ENCODE measurements at places on chromosomes 7 and 10. TPM values are rescaled to one million over a fixed set of nuclear protein-coding genes. Genes with fewer than 3 reads are reported as not detected.

DNA sequence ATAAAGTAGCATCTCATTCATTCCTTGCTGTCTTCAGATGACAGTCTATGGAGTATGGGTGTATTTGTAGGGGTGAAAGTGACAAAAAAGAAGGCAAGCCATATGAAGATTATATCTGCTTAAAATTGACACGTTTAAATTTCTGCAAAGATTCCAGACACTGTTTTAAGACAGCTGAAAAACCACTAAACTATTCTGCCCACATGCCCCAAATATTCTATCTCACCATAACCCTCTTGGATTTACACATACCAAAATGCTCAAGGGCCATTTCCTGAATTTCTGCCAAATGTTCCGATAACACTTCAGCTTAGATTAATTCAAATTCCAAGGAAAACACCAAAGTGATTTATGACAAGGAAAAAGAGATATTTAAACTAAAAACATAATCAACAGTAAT is 99.9 kb upstream of the IL6 start:
- DNase-seq: no peak
- peaks cover 9% of the 10 kb centered on the region for H3K4me1 ChIP-seq
- H3K36me3 ChIP-seq: no peaks in the 10 kb centered on the region
- no peaks in the 10 kb centered on the region for H3K27me3 ChIP-seq
- no peak overlapping the region for H3K4me3 ChIP-seq

- no peaks in the 10 kb centered on the region for H3K27me3 ChIP-seq
- no peaks in the 10 kb centered on the region for H3K36me3 ChIP-seq
- no peak overlapping the region for H3K27ac ChIP-seq
- peak; percentile 45 for DNase-seq
- H3K4me1 ChIP-seq: no peaks in the 10 kb centered on the region
These were observed 169.6 kb downstream of the ELFN1 start for GRCh38 chr7:1839701-1840100.

GRCh38 chr7:255721-256361 is 34.1 kb upstream of the FOXL3 start:
- peaks cover 83% of the 10 kb centered on the region for H3K36me3 ChIP-seq
- no peaks in the 10 kb centered on the region for H3K27me3 ChIP-seq
- no peak overlapping the region for H3K4me3 ChIP-seq
- no peaks in the 10 kb centered on the region for H3K4me1 ChIP-seq
- H3K27ac ChIP-seq: no peak overlapping the region

DRGX gene
- total RNA-seq: not detected

DNA sequence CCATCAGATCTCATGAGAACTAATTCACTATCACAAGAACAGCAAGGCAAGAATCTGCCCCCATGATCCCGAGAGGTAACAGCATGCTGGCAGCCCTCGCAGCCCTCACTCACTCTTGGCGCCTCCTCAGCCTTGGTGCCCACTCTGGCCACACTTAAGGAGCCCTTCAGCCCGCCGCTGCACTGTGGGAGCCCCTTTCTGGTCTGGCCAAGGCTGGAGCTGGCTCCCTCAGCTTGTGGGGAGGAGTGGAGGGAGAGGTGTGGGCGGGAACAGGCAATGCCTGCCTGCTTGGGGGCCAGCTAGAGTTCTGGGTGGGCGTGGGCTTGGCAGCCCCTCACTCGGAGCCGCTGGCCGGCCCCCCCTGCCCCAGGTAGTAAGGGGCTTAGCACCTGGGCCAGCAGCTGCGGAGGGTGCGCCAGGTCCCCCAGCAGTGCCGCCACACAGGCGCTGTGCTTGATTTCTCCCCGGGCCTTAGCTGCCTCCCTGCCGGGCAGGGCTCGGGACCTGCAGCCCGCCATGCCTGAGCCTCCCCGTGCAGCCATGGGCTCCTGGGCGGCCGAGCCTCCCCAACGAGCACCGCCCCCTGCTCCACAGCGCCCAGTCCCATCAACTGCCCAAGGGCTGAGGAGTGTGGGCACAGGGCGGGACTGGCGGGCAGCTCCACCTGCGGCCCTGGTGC is 24.0 kb upstream of the ZNF438 start:
- no peaks in the 10 kb centered on the region for H3K36me3 ChIP-seq
- no peak overlapping the region for H3K27ac ChIP-seq
- H3K4me3 ChIP-seq: no peak overlapping the region
- H3K27me3 ChIP-seq: no peaks in the 10 kb centered on the region

DNA sequence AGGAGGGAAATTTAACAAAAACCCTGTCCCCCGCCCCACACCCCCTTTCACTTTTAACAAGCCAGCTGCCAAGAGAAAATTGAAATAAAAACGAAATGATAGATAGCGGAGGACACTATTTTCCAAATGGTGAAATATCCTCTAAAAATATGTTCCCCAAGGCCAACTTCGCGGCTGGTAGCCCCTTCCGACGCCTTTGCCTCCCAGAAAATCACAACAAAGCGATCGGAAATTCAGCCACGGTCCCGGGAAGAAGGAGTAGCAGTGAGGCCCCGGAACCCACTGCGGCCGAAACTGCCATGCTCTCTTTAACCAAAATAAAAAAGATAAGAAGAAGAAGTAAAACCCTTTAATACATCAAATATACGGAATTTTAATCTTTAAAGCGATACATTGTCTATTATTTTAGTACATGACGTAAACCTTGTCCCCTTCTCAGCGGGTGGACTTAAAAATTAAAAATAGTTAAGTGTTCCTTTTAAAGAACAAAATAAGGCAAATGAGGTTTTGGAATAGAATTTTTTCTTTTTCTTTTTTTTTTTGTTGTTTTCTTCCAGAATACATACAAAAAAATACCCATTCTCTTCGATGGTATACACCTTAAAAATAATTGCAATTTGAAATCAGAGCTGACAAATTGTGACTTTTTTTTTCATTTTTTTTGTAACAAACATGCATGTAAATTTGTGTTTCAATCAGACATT is 3.9 kb downstream of the ZNF503 start:
- peak overlapping the region; percentile 97 for H3K27ac ChIP-seq
- peak overlapping the region; percentile 93 for H3K4me3 ChIP-seq
- peaks cover 16% of the 10 kb centered on the region for H3K36me3 ChIP-seq
- H3K4me1 ChIP-seq: peaks cover 29% of the 10 kb centered on the region
- DNase-seq: no peak
- H3K27me3 ChIP-seq: peaks cover 13% of the 10 kb centered on the region

DNA sequence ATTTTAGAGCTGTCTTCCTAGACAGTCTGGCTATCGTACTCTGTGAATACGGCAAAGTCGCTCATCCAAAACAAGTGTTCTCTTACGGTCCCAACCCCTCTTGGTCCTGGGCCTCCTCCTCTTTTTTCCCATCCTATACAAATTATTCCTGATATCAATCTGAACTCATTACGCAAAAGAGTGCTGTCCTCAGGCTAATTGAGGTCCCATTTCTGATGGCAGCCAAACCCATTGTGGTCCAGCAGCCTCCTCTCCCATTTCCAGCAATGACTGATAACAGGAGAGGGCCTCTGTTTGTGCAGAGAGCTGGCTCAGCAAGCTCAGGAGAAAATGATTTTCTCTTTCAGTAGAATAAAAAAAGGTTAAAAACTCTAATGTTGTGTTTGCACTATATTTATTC is 203.4 kb upstream of the GHITM start:
- H3K27ac ChIP-seq: no peak overlapping the region
- H3K4me1 ChIP-seq: no peaks in the 10 kb centered on the region
- no peak overlapping the region for H3K4me3 ChIP-seq
- H3K36me3 ChIP-seq: no peaks in the 10 kb centered on the region
- no peaks in the 10 kb centered on the region for H3K27me3 ChIP-seq

DNA sequence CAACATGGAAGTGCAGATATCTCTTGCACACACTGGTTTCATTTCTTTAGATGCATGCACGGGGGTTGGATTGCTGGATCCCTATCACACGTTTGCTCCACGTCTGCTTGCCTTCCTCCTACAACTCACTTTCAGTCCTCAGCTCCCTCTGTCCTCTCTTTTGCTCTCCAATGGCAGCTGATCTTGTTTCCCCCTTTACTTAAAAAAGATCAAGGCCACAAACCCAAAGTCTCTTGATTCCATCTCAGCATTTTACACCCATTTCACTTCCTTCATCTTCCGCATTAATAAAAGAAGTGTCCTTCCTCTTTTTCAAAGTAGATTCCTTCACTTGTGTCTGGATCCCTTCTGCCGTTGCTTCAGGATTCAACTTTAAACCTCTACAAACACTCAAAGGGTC is 245.2 kb downstream of the DOCK4 start:
- H3K27ac ChIP-seq: no peak overlapping the region
- peaks cover 32% of the 10 kb centered on the region for H3K4me1 ChIP-seq
- no peak overlapping the region for H3K4me3 ChIP-seq
- H3K27me3 ChIP-seq: no peaks in the 10 kb centered on the region
- no peak for DNase-seq

DNA sequence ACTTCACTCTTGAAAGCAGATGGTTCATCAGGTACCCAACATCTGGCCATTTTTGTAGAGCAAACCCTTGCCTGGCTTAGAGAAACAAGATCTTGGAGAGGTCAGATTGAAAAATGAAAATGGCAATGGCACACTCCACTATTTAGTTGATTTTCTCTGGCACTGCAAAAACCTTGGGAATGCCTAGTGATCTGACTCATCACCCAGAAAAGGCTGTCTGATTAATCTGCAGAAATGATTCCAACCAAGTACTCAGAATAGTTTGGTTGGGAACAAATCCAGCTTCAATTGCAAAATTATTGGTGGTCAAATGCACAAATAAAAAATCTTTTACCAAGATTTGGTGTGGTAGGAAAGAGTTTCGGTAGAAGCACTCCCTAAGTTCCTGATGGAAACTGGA is 351.2 kb downstream of the PHTF2 start:
- H3K27ac ChIP-seq: no peak overlapping the region
- no peak overlapping the region for H3K4me3 ChIP-seq
- no peaks in the 10 kb centered on the region for H3K27me3 ChIP-seq
- H3K4me1 ChIP-seq: no peaks in the 10 kb centered on the region
- no peak for DNase-seq

DNA sequence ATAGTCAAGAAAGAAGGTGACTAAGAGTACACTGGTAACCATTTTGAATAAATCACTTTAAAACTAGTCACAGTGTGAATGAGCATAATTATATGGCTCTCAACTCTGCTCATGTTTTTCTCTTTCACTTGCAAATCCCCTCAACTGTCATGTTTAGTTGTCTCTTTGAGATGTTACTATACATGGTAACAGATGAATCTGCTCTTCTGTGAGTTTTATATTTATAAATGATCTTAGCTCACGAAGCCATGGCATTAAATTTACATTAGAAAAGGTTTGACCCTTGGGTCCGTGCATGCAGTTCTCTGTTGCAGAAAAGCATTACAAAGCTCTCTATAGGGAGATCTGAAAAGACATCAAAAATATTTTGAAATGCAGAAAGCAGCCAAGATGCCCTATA is 33.0 kb upstream of the LRRTM3 start:
- H3K27me3 ChIP-seq: no peaks in the 10 kb centered on the region
- no peaks in the 10 kb centered on the region for H3K36me3 ChIP-seq
- no peak overlapping the region for H3K27ac ChIP-seq
- no peaks in the 10 kb centered on the region for H3K4me1 ChIP-seq
- no peak for DNase-seq

DNA sequence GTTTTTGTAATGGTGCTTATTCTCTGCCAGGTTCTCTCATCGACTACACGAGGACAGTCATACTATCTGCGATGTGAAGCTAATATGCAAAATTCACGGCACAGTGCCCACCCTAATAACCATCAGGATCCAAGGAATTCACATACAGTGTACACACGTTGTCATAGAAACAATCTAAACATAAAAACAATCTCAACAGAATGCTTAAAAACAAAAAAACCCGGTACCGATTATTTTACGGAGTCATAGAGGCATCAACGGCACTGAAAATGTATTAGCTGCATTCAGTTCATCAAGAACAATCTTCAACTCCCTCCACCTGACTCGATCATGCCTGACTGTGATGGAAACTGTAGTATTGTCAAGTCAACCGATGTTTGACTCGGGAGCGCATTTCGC is 628 bp downstream of the MRPS33 start:
- peak overlapping the region; percentile 88 for H3K27ac ChIP-seq
- H3K4me3 ChIP-seq: peak overlapping the region; percentile 69
- DNase-seq: no peak
- no peaks in the 10 kb centered on the region for H3K27me3 ChIP-seq

DNA sequence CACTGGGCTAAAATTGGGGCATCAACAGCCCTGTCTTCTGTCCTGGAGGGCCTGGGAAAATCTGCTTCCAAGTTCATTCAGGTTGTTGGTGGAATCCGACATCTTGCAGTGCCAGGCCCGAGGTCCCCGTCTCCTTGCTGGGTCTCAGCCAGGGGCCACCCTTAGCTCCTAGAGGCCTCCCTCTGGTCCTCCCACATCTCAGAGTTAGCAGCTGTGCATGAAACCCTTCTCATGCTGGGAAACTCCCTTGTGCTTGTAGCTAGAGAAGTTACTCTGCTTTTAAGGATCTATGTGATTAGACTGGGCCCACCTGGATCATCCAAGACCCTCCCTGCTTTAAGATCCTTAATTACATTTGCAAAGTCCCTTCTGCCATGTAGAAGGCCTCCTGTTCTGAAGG is 15.3 kb downstream of the HIP1 start:
- no peaks in the 10 kb centered on the region for H3K36me3 ChIP-seq
- no peak overlapping the region for H3K27ac ChIP-seq
- no peaks in the 10 kb centered on the region for H3K27me3 ChIP-seq
- H3K4me1 ChIP-seq: peaks cover 23% of the 10 kb centered on the region

DNA sequence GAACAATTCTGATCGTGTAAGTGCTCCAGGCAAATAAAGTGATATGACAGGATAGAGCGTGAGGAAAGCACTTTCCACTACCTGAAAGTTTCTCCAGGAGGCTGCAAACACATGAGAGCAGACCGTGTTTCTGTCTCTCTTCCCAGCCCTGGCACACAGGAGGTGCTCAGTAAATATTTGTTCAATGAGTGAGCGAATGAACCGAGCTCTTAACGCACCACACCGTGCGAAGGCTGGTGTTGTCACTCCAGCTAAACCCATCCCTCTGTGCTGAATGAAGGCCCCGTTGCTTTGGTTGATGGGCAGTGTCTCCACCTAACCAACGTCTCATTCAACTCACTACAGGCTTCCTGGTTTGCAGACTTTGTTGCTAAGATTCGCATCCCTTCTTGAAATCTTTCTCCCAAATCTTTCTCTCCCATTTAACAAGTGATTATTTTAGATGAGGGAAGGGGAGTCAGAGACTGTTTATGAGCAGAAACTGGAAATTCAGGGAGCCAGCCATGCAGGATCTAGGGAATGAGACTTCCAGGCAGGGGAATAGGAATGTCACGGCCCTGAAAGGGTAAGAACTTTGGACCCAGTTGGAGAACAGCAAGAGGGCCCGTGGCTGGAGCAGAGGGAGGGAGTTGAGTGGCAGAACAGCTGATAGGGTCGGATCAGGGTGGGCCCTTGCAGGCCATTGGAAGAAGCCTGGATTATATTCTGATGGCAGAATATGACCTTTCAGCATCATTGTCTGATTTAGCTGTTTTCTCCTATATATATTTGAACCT is 282.6 kb downstream of the CAMK1D start:
- no peaks in the 10 kb centered on the region for H3K4me1 ChIP-seq
- no peaks in the 10 kb centered on the region for H3K36me3 ChIP-seq
- no peaks in the 10 kb centered on the region for H3K27me3 ChIP-seq
- DNase-seq: no peak

- H3K27ac ChIP-seq: no peak overlapping the region
- H3K36me3 ChIP-seq: no peaks in the 10 kb centered on the region
- H3K4me3 ChIP-seq: no peak overlapping the region
These were observed 220.5 kb upstream of the HGF start for GRCh38 chr7:81990395-81990794.

TEX36 gene
- total RNA-seq: not detected

- H3K27ac ChIP-seq: no peak overlapping the region
- no peaks in the 10 kb centered on the region for H3K4me1 ChIP-seq
- H3K4me3 ChIP-seq: no peak overlapping the region
These were observed 416.1 kb downstream of the DNAJB6 start for GRCh38 chr7:157752832-157753291.

All from lower lobe of right lung (tissue), 2 donors.